Renal pelvis (tissue), 12 donors: ENCODE measurements at places on chromosomes 7 and 10. TPM values are rescaled to one million over a fixed set of nuclear protein-coding genes. Genes with fewer than 3 reads are reported as not detected.

DNA sequence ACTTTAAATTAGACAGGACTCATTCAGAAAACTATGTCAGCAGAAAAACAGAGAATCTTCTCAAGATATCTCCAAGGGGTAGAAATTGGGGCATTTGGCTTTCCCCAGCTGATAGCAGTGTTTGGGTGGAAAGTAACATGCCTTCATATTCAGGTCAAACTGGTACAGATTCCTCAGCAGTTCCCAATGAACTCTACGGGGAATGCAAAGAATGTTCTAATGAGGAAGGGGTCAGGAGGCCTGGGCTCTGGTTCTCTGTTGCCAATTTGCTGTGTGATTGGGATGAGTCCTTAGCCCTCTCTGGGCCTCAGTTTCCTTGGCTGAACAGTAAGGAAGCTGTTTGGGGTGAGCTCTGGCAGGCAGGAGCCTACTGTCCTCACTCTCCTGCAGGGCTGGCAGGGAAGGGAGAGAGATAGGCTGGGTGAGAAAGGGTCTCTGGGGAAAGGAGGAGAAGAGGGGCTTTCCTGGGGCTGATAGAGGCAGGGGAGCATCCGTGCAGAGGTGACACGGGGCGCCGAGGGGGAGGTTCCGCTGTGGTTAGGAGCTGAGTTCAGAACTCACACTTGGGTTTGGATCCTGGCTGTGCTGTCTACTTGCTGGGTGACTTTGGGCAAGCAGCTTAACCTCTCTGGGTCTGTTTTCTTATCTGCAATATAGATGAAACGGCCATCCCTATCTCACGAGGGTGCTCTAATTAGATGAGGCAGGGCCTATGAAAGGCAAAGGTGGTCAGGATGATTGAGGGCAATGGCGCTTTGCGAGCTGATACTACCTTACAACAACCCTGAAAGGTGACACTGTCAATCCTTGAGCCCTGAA lies 45.1 kb downstream of the SPOCK2 start:
- DNase-seq, result no peak

GRCh38 chr10:86614853-86615252 lies 39.5 kb upstream of the OPN4 start:
- DNase-seq, result no peak

DNA sequence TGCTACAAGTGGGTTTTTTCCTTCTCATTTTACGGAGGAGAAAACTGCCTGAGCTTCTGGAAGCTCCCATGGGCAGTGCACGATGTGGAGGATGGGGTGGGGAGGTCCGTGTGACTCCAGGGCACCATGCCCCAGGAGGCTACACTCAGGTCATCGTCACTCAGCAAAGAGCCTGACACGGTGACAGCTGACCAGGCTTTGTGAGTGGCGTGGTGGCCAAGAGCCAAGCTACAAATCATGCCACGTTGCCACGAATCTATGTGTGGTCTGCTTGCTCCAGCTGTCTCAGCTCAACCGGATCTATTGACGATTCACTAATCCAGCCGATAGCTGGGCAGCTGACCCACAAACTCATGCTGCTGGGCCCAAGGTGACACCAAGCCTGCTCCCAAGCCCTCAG lies 27.6 kb upstream of the C10orf71 start:
- no peak for DNase-seq

DNA sequence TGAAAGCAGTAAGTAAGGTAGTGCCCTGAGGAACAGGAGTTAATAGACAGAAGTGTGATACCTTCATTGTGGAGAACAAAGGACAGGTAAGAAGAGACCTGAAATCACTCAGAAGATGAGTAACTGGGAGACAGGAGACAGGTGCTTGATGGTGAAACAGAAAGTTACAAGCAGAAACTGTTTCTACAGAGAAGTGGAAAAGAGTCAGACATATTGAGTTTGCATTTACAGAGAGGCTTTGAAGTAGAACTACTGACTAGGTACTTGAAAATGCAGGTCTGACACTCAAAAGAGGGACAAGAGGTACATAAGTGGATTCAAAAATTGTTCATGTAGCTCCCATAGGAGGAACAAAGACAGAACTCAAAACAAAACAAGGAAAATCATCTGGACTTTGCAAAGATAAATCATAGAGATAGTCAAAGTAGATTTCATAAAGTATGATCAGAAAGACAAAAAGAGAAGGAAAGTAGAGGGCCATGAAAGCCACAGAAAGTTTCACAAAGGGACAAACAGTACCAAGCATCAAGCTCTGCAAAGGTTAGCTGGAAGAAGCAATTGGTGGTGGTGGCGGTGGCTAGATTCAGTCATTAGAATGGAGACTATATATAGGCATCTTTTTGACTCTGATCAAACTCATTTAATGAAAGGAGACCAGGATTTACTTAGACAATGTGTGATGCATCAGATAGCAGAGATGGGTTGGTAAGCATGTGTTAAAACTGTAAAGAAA lies 198.4 kb downstream of the PCLO start:
- no peak for DNase-seq

DNA sequence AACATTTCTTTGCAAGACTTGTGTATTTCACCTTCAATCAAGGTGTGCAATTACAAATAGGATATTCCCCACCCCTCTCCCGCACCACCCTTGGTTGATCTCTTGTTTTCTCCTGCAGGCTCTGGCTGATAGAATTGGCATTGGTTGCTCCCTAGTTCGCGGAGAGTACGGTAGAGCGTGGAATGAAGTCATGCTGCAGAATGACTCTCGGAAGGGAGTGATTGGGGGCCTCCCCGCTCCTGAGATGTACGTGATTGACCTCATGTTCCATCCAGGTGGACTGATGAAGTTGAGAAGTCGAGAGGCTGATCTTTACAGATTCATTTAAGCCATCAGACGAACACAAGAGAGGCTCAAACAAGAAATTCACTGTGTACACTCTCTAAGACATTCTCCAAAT lies 58.2 kb upstream of the MSRB2 start:
- DNase-seq, result no peak

DNA sequence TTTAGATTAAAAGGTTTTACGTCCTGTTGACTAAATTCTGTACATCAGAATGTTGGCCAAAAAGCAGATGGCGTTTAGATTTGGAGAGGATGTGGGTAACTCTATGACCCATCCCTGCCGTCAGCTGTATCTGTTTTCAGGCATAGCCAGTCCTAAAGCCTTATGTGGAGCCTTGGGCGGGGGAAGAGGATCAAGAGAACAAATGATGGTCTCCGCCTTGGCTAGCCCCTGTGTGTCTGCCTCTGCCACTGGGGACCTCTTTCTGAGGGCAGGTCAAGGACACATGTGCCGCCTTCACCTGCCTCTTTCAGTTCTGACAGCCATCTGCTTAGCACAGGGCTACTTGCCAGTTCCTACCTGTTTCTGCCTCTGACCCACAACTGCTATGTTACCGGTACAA lies 24.1 kb downstream of the PDSS1 start:
- DNase-seq, result no peak

DNA sequence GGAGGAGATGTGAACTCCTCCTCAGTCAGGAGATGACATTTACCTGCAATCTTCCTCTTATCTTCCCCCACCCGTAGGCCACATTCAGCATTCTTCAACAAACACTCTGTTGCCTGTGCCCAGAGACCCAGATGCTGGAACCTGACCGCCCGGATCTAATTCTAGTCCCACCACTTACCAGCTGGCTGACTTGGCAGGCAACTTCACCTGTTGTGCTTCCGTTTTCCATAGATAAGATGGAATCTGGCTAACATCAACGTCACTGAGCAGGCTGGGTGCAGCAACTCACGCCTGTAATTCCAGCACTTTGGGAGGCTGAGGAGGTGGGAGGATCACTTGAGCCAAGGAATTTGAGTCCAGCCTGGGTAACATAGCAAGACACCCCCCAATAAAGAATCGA lies 21.3 kb upstream of the FXYD4 start:
- no peak for DNase-seq

DNA sequence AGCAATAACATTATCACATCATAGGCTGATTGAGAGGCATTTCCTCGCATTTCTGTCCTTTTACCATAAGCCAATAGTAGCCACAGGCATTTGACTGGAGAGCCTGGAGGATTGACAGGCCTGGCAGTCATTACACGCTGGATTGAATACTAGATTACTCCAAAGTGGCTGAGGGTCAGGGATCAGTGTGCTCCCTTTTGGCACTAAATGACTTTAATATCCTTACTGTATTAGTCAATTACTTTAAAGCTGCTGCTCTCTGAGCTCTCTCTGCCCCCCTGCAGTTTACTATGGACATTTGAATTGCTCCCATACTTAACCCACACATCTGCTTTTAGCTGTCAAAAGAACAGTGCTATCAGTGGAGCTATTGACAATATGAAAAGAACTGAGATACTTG lies 302.0 kb downstream of the TFEC start:
- no peak for DNase-seq

The GNGT1 gene
- polyA plus RNA-seq, result 0.17 TPM

The PDE6C gene
- polyA plus RNA-seq, result 1.7 TPM

DNA sequence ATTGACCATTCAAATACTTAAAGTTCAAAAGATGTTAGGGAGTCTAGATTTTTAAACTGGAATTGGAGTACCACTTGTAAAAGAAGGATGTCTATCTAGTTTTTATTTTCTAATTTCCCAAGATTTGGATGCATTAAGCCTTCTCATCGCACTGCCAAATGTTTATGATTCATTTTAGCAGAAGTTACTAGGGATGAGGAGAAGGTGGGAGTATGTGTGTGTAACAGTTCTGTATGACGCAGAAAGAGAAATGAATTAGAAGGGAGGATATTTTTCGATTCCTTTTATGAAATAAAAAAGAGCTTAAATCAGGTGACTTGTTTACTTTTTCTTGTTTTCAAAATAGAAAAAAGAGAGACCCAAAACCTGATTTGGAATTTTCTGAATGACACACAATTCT lies 6.8 kb upstream of the SLK start:
- DNase-seq, result no peak

The MYH16 gene
- 0.39 TPM for polyA plus RNA-seq

DNA sequence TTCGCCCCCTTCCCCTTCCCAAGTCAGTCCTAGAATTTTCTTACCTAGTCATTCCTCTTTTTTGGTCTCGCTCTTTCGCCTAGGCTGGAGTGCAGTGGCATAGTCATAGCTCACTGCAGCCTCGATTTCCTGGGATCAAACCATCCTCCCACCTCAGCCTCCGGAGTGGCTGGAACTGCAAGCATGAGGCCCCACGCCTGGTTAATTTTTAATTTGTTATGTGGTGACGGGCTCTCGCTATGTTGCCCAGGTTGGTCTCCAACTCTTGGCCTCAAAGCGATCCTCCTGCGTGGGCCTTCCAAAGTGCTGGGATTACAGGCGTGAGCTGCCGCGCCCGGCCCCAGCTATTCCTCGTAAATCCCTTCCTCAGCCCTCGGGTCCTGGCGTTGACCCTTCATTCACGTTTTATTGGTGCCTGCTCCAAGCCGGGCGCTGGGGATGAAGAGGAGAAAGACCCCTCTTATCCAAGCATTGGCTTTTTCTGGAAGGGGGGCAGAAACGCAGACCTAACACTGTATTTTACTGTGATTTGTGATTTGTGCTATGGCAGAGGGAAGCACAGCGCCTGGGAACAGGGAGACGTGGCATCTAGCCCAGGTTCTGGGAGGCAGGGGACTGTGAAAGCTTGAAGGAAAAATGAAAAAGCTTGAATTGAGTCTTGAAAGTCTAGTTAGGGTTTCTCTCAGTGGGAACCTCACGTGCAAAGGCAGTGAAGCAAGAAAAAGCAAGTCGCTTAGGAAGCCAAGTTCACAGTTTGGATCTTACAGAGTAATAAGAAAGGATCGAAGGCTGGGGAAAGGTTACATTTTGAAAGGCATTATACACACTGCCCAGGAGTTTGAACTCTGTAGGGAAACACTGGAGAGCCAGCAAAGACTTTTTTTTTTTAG lies 516 bp downstream of the ZNHIT1 start:
- no peak for DNase-seq

DNA sequence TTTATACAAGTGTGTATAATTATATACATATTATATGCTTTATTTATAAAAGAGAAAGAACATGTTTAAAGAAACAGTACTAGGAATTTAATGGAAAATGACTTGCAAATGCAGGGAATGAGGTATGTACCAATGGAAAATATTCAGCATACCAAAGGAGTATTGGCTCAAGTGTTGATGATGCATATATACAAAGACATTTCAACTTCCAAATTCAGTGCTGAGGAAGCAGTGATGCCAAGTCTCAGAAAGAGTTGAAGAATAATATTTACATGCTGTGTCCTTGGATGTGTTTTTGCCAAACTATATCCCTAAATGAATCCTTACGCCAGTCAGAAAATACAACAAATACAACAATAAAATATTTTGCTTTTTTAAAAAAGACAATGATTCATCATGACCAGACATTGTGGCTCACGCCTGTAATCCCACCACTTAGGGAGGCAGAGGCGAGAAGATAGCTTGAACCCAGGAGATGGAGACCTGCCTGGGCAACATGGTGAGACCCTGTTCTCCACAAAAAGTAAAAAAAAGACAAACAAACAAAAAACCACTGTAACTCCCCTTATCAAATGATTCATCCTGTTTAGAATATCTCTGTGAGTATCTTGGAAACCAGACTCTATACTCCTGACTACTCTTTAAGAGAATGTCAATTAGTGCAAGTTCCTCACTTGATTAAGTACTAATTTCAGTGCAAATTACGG lies 157.2 kb downstream of the CHRM2 start:
- no peak for DNase-seq

DNA sequence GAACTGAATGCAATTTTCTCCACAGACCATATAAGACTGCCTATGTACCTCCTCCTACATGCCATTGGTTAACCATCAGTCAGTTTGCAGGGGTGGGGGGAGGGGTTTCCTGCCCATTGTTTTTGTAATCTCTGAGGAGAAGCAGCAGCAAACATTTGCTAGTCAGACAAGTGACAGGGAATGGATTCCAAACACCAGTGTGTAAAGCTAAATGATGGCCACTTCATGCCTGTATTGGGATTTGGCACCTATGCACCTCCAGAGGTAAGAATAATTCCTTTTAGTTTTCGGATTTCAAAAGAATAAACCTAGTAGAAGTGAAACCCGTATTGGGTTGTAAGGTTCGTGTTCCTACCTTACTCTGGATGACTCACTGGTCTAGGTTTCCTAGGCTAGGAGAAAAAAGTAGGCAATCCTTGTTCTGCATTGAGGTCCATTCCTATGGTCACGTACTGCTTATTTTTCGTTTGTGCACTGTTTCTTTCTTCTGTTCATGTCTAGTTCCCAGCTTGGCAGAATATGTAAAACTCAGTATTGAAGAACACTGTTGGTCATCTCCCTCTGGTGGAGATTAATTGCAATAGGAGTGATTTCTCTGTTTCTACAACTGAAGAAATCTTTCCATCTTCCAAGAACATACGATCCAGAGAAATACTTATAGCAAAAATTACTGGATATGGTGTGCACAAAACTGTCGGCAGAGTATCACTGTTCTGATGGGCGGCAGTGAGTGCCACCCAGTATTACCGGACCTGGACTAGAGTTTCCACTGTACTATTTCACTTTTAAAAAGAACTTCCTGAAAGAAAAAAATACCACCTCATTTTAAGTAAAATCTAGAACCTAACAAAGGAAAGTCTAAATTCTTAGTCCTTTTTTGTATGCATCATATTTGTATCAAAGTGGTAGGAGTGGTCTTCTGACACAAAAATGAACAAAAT lies at the start of gene AKR1C3:
Gene AKR1C3 (plus strand): TSS at position 150 of the 941 bp plus-strand sequence. CDS start 31 bp downstream, at position 181.
- DNase-seq, result peak; percentile 45

DNA sequence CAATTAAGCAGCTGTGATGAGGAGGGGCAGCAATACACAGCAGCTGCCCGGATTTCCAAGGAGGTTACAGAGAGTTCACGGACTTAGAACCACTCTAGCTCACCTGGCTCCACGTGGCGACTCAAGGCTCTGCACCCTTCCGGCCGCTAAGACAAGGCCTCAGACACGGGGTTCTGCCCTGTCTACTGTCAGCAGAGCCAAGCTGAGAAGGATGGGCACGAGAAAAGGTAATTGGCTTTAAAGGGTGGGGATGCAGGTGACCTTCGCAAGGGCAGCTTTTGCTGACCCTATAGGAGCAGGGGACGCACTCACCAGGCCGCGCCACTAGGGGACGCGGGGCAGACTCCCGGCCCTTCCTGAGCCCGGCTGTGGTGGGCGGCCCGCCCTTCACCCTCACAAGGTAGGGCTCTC lies 152.4 kb downstream of the KIF20B start:
- DNase-seq, result no peak

The EPO gene
- 0.34 TPM for polyA plus RNA-seq
